Left lung (tissue), 14 donors: ENCODE measurements at places on chromosomes 16 and 17. TPM values are rescaled to one million over a fixed set of nuclear protein-coding genes. Genes with fewer than 3 reads are reported as not detected.

GRCh38 chr16:27245276-27246172, 23.0 kb downstream of the NSMCE1 start:
- H3K27me3 ChIP-seq = no peaks in the 10 kb centered on the region
- DNase-seq = peak; percentile 72
- peaks cover 74% of the 10 kb centered on the region for H3K4me1 ChIP-seq
- peak overlapping the region; percentile 81 for H3K27ac ChIP-seq

The PPY gene
- 1.9 TPM for polyA plus RNA-seq

GRCh38 chr17:77873500-77874302, 84.8 kb upstream of the TNRC6C start:
- no peaks in the 10 kb centered on the region for H3K36me3 ChIP-seq
- H3K4me3 ChIP-seq = no peak overlapping the region
- no peak overlapping the region for H3K27ac ChIP-seq
- peaks cover 52% of the 10 kb centered on the region for H3K4me1 ChIP-seq
- no peak for DNase-seq
- peaks cover 36% of the 10 kb centered on the region for H3K27me3 ChIP-seq

DNA sequence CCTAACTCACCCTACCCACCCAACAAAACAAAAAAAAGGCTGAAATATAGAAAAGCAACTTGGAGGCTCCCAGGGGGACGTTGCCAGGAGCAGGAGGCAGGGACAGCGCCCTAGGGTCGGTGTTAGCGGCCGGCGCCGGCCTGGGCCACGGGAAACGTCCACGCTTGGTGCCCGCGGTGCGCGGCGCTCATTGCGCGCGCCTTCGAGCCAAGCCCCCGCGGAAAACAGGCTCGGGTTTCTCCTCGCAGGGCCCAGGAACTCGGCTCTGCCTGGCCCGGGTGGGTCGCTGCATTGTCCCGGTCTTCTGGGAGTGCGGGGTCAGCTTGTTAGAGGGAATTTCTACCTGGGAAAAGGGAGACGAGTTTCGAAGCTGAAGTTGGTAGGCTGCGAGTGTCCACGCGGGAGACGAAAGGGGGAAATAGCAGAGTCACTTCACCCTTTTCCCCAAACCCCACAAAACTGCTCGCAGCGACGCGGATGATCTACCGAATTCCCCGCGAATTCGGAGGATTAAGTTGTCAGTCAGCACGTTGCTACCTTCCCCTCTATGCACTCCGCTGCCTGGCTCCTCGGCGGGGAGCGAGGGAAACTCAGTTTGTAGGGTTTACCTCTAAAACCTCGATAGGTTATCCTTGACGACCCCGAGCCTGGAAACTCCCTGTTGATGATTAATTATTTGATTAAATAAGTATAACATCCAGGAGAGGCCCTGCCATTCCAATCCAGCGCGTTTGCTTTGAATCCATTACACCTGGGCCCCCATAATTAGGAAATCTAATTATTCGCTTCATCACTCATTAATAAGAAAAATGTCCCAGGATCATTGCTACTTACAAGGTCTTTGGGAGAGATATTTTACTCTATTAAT, 751 bp upstream of the FOXC2 start:
- no peak overlapping the region for H3K27ac ChIP-seq
- no peak overlapping the region for H3K4me3 ChIP-seq
- H3K36me3 ChIP-seq = no peaks in the 10 kb centered on the region
- DNase-seq = no peak

DNA sequence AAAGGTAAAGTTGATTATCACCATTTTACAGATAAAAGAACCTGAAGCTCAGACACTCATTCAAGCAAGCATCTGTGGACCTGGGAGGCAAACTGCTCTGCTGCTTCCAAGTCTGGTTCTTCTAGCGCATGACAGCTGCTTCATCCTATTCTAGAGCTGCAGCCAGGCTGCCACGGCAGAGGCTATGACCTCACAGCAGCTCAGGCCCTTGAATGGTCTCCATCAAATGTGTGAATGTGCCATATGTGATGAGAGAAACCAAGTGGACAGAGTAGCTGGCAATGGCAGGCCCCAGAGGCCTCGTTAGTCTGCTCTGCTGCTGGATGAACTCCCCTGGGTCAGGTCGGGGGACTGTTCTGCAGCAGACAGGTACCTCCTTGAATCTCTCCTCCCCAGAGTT, 30.7 kb upstream of the FOXJ1 start:
- no peak for DNase-seq
- H3K27ac ChIP-seq = no peak overlapping the region
- H3K4me3 ChIP-seq = no peak overlapping the region
- no peaks in the 10 kb centered on the region for H3K36me3 ChIP-seq
- no peaks in the 10 kb centered on the region for H3K27me3 ChIP-seq

The CSH1 gene
- 0.46 TPM for polyA plus RNA-seq

DNA sequence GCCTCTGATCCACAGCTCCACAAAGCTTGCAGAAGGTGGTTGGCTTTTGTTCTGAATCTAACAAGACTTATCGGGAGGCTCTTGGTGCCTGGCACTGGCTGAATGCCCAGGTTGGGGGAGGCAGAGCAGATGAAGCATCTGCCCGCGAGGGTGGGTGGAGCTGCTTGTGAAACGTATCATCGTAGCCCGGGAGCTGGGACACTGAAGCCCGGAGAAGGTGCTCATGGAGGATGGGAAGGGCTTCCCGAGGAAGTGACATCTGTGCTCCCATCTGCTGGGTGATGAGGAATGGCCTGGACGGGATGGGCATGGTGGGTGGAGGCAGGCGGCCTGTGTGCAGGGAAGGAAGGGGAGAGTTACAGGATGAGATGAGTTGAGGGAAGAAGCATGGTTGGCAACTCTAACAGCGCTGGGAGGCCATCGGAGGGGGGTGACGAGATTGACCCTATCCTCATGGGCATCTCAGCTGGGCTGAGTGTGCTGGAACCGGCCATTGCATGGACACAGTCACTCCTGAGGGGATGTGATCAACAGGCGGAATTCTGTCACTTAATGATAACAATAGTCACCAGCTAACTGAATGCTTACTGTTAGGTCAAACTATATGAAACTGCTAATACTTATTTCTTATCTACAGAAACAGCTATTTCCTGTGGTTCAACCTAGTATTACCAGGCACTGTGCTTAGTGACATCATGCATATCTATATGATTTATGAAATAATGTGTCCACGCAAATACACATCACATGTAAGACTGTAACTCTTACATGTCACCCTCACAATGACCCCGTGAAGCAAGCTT, 102.7 kb downstream of the ABCC6 start:
- DNase-seq = no peak
- no peak overlapping the region for H3K4me3 ChIP-seq
- peaks cover 2% of the 10 kb centered on the region for H3K36me3 ChIP-seq
- peak overlapping the region; percentile 7 for H3K27ac ChIP-seq
- no peaks in the 10 kb centered on the region for H3K27me3 ChIP-seq

- no peaks in the 10 kb centered on the region for H3K4me1 ChIP-seq
- peaks cover 93% of the 10 kb centered on the region for H3K36me3 ChIP-seq
- no peak for DNase-seq
- no peak overlapping the region for H3K4me3 ChIP-seq
- no peak overlapping the region for H3K27ac ChIP-seq
Measured at GRCh38 chr16:24929409-24929808, 83.6 kb downstream of the SLC5A11 start.

DNA sequence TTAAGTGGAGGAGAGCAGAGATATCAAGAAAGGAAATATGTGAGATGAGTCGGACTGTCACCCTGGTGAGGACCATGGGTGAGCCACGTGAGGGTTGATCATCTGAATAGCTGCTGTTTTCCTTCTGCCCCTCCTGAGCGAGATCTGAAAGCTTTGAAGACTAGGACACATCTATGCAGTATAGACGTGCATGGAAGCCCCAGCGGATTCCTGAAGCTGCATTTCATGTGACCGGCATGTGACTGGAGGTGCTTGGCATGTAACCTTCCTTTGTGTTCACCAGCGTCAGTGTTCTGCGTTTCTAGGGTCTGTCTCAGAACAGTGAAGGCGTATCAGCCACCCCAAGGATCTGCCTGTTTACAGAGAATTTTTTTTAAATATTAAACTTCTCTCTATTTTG, 75.1 kb downstream of the MSI2 start:
- no peaks in the 10 kb centered on the region for H3K4me1 ChIP-seq
- no peak for DNase-seq
- no peak overlapping the region for H3K27ac ChIP-seq
- H3K27me3 ChIP-seq = no peaks in the 10 kb centered on the region

The SEPTIN12 gene
- polyA plus RNA-seq = not detected

DNA sequence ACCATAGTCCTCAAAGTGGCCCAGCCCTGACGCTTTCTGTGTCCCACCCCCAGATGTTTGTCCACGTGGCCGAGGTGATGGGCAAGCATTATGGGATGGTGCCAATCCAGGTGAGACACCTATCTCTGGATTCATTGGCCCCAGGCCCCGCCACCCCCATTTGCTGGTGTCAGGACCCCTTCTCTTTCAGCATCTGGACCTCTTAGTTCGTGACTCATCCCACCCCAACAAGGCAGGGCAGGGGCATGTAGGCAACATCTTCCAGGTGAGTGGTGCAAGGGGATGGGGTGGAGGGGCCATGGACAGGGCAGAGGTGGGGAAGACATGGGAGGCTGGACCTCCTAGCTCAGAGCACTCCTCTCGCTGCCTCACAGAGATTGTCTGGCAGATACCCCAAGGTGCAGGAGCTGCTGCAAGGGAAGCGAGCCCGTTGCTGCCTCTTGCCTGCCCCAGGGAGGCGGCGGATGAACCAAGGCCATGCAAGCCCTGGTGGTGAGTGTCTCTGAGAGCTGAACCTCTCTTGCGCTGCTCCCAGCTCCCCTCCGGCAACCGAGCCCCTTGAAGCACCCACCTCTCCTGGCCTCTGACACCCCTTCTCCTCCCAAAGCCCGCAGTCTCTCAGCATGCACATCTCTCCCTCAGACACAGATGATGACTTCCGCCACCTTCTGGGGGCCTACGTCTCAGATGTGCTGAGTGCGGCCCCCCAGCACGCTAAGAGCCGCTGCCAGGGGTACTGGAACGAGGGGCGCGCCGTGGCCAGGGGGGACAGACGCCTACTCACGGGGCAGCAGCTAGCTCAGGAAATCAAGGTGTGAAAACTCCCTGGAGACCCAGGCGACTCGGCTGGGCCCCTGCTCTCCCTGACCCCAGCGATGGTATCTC, 3.6 kb downstream of the RNF112 start:
- H3K4me1 ChIP-seq = no peaks in the 10 kb centered on the region
- H3K27me3 ChIP-seq = no peaks in the 10 kb centered on the region
- H3K4me3 ChIP-seq = no peak overlapping the region
- no peaks in the 10 kb centered on the region for H3K36me3 ChIP-seq

DNA sequence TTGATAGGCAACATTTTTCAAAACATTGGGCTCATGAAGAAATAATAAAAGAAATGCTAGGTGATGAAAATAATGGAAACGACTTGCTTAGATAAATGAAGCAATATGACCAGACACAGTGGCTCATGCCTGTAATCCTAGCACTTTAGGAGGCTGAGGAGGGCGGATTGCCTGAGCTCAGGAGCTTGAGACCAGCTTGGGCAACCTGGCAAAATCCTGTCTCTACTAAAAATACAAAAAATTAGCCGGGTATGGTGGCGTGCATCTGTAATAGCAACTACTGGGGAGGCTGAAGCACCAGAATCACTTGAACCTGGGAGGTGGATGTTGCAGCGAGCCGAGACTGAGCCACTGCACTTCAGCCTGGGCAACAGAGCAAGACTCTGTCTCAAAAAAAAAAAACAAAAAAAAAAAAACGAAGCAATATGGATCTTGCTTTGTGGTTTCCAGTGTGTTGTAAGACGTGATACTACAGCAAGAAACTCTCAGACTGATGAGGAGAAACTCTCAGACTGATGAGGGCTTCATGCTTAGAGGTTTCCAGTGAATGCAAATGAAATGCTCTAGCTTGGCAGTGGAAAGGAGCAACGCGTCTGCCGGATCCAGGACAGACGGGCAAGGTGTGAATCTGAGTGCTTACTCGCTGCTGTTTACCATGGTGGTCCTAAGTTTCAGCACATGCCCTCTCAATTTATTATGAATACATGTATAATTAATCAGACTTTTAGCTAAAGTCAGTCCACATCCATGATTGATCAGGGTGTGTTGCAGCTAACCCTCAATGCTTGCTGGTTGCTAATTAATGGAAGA, 11.5 kb upstream of the IGF2BP1 start:
- no peaks in the 10 kb centered on the region for H3K36me3 ChIP-seq
- H3K4me3 ChIP-seq = no peak overlapping the region
- no peak for DNase-seq
- H3K4me1 ChIP-seq = no peaks in the 10 kb centered on the region
- no peak overlapping the region for H3K27ac ChIP-seq

DNA sequence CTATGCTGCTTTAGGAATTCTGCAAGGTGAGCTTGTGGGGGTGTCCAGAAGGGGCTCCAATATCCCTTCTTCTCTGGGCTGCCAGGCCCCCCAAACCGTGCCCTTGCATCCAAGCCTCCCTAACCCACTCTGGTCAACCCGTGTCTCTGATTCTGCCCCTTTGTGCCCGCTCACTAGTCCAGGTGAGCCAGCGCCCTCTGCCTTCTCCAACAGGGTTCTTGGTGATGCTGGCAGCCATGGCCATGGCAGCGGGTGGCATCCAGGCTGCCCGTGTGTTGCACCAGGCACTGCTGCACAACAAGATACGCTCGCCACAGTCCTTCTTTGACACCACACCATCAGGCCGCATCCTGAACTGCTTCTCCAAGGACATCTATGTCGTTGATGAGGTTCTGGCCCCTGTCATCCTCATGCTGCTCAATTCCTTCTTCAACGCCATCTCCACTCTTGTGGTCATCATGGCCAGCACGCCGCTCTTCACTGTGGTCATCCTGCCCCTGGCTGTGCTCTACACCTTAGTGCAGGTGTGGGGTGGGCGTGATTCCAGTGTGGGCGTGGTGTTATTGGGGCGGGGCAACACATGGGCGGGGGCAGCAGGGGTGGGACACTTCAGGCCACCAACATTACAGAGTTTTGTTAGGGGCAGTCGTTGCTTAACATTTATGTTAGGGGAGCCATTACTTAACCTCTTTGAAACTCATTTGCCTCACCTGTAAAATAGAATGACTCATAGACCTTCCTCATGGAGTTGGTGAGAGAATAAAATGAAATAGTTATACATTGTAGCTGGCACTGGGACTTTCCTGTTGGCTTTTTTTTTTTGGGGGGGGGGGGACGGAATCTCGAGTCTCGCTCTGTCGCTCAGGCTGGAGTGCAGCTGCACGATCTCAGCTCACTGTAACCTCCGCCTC, 31.4 kb downstream of the ANKRD40 start:
- no peak overlapping the region for H3K4me3 ChIP-seq
- H3K27ac ChIP-seq = no peak overlapping the region
- H3K27me3 ChIP-seq = no peaks in the 10 kb centered on the region
- H3K4me1 ChIP-seq = peaks cover 5% of the 10 kb centered on the region
- DNase-seq = no peak

The ARHGDIG gene
- 1.2 TPM for polyA plus RNA-seq

- H3K4me1 ChIP-seq = peaks cover 31% of the 10 kb centered on the region
- peak overlapping the region; percentile 90 for H3K27ac ChIP-seq
- no peaks in the 10 kb centered on the region for H3K36me3 ChIP-seq
- H3K27me3 ChIP-seq = peaks cover 44% of the 10 kb centered on the region
Measured at GRCh38 chr16:23837553-23838308, 1.9 kb downstream of the PRKCB start.

- H3K36me3 ChIP-seq = no peaks in the 10 kb centered on the region
- H3K4me1 ChIP-seq = no peaks in the 10 kb centered on the region
- H3K4me3 ChIP-seq = no peak overlapping the region
- no peaks in the 10 kb centered on the region for H3K27me3 ChIP-seq
- no peak overlapping the region for H3K27ac ChIP-seq
Measured at GRCh38 chr16:1794908-1795666, 1.6 kb upstream of the IGFALS start.

The GRAPL gene
- 12.2 TPM for polyA plus RNA-seq
